ENCODE measurements at places on chromosomes 11 and 22. TPM values are rescaled to one million over a fixed set of nuclear protein-coding genes. Genes with fewer than 3 reads are reported as not detected.
A peak's percentile ranks its signal among the peaks of the same experiment; 100 is the strongest.

DNA sequence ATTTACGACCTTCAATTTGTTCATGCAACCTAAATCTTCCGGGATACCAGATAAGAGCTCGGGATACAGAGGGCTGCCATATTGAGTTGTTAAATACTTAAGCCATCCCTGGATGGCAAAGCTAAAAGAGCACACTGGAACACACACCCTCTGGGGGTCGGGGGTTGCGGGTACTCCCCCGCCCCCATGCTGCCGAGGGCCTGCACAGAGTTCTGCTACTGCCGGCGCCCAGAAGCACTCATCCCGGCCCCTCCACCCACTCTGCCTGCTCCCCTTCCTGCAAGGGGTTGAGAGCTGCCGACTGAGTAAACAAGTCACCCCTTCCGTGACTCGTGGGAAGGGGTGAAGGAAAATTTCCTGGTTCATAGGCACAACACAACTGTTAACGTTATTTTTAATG is 9.3 kb upstream of the MMP13 start:
- no peak for DNase-seq

DNA sequence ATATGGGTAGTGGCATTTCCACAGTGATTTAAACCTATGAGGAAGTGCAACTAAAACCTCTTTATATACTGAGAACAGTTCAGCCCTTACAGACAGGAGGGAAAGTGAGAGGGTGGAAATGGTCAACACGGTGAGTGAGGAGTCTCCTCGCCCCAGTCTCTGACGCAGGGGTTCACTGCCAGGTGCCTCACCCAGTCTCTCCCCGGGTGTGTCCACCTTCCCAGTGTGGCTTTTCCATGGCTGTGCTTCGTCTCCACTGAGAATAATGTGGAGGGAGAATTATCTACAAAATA is 116.6 kb upstream of the TOP3B start:
- DNase-seq: no peak

- no peak for DNase-seq
These were observed 22.0 kb upstream of the KLHL35 start for GRCh38 chr11:75454987-75455386.

The CNTF gene
- total RNA-seq: 0.92 TPM

GRCh38 chr22:44363980-44364750 is 51.4 kb upstream of the SHISAL1 start:
- no peak for DNase-seq

GRCh38 chr11:121159741-121160140 is 58.7 kb downstream of the TECTA start:
- DNase-seq: no peak

- DNase-seq: no peak
These were observed 40.5 kb upstream of the CDON start for GRCh38 chr11:126103150-126103549.

GRCh38 chr11:113628912-113629311 is 77.2 kb downstream of the TMPRSS5 start:
- no peak for DNase-seq

DNA sequence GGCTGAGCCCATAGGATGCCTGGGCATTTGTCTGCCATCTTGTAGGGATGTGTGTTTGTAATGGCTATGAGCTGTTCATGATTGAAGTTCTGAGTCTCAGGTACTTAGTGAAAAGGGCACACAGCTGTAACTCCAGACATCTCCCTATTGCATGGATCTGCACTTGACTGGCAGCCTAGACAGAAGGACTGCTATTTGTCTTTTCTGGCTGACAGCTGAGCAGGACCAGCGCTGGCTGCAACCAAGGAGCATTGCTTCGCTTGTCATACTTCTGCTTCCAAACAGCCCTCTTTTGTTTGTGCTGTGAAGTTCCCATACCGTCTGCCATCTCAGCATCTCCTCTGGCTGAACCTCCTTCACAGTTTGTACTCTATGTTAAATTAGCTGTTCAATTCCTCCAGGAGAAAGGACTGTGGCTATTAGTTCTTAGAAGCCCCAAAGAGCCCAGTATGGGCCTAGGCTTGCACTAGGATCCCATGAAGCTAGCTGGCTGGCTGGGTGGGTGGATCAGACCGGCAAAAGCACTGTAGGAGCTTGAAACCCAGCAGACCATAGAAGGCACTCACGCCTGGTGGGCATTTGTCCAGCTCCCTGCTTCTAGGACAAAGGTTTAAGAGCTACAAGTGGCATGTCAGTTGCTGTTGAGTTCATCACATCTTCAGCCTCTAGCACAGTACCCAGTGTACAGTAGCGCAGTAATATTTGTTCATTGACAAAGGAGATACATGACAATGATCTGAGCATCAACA is 20.4 kb downstream of the HIRA start:
- no peak for DNase-seq

DNA sequence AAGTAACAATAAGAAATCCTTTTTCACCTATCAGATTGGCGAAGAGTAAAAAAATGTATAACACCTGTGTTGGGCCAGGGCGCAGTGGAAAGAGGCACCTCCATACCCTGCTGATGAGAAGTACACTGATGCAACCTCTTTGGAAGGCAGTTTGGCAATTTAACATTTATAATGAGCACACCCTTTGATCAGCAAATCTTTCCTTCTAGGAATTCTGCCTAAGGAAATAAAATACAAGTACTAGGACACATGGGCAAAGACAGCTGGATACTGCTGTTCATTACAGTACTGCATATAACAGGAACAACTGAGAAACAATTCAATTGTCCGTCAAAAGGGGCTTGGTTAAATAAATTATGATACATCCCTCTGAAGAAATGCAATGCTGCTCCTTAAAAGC is 110.1 kb downstream of the RPL27A start:
- DNase-seq: no peak

- DNase-seq: no peak
These were observed 285.9 kb downstream of the TBC1D22A start for GRCh38 chr22:47048123-47049077.

DNA sequence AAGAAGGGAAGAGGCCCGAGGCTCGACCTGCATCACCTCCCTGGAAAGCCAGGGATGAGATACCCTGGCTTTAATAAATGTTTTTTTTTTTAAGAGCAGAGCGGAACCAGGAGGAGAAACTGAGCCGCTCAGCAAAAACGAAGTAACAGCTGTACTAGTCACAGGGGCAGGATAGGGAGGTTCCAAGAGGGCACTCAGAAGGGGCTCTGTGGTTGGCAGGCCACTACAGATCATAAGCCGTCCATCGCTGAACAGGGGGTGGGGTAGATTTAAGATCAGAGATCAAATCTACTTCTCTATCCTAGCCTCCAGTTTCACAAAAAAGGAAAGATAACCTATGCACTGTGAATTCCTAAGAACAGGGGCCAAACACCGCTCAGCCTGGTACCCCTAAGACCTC is 625 bp downstream of the EIF3D start:
- DNase-seq: no peak

GRCh38 chr22:40324468-40325305 is 21.6 kb upstream of the ADSL start:
- DNase-seq: no peak

DNA sequence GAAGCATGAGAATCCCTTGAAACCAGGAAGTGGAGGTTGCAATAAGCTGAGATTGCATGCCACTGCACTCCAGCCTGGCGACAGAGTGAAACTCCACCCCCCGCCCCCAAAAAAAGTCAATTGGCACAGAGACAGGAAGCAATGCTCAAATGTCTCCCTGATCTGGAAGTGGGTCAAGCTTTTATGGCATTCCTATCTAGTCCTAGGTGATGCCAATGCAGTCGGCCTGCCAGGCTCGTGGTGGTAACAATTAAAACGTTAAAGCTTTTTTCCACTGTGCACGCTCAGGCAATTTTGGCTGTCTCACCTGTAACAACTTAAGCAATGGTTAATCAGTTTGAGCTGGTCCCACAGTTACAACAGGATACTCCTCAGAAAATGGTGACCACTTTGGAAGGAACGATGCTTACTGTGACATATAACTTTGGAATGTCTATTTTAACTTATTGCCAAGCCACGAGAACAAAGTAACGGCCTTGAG is 18.9 kb upstream of the PISD start:
- peak; percentile 71 for DNase-seq

The ST3GAL4 gene
- total RNA-seq: 44.1 TPM

The MCAT gene
- 19.0 TPM for total RNA-seq

The MUC2 gene
- total RNA-seq: not detected

All from MG63 (cell line).